ENCODE measurements at places on chromosomes 5 and 9.

DNA sequence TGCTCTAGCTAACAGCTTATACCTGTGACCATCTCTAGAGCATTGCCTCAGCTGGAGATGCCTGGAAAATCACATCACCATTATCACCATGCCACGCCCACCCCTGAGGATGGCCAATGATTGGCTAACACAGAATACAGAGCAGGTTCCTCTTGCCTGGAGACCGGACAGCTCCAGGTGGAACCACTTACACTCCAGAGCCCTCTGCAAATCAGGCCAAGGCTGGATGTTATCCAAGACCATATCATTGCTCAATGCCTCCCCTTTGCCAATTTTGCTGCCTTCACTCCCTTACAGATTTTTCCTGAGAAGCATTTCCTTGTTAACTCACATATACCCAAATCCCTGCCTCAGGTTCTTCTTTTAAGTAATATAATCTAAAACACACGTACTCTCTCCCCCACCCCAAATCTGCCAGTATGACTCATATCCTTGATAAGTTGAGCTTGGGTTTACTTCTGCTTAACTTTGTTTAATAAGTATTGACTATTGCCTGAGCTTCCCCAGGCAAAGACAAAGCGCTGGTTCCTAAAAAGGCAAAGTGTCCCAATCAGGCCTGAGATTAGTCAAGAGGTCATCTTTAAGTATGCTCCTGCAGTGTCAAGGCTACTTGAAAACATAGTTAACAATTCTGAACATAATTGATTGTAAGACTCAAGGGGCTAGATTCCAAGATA, 309.6 kb downstream of the EPB41L4A start:
- no peaks in the 10 kb centered on the region for H3K36me3 ChIP-seq
- peaks cover 16% of the 10 kb centered on the region for H3K27me3 ChIP-seq
- no peak overlapping the region for H3K4me3 ChIP-seq
- H3K27ac ChIP-seq = no peak overlapping the region
- no peak for DNase-seq
- no peaks in the 10 kb centered on the region for H3K4me1 ChIP-seq

DNA sequence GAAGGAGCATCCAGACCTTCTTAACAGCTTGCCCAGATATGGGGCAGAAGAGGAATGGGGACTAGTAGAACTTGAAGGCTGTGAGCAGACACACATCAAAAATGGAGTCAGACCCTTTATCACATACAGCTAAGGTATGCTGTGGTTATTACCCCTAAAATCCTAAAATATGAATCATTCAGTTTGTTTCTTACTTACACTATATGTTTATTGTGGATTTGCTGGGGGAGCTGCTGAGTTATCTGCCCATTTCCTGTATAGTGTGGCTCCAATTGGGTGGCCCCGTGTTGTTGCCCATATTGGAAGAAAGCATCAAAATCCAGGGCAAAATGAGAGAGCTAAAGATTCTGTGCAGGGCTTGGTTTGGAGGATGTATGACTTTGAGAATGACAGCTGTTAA, 56.9 kb downstream of the AP3S1 start:
- H3K4me1 ChIP-seq = no peaks in the 10 kb centered on the region
- H3K27ac ChIP-seq = no peak overlapping the region
- no peak for DNase-seq
- H3K27me3 ChIP-seq = no peaks in the 10 kb centered on the region
- H3K4me3 ChIP-seq = no peak overlapping the region
- H3K36me3 ChIP-seq = peaks cover 9% of the 10 kb centered on the region

- DNase-seq = no peak
- no peaks in the 10 kb centered on the region for H3K36me3 ChIP-seq
- H3K4me3 ChIP-seq = no peak overlapping the region
- H3K27me3 ChIP-seq = peaks cover 65% of the 10 kb centered on the region
- H3K27ac ChIP-seq = no peak overlapping the region
Observed at GRCh38 chr5:73266176-73266738, 93.3 kb downstream of the TMEM174 start.

DNA sequence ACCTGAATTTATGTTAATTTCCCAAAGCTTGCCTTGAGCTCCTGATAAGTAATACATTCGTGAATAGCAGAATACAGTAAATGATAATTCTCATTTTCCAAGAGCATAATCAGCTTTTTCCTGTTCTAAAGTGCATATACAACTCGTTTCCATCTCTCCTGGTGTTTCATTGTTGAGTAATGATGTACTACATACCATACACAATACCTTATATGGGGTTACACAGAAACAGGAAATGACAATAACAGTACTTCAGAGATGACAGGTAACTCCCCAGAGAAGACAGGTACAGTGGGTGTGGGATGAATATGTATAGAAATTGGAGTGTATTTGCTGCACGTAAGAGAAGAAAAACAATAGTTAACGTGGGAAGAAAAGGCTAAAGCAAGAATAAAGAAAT, 287.1 kb downstream of the TENT4A start:
- no peak for DNase-seq
- no peak overlapping the region for H3K4me3 ChIP-seq
- H3K36me3 ChIP-seq = no peaks in the 10 kb centered on the region
- H3K27me3 ChIP-seq = no peaks in the 10 kb centered on the region

- DNase-seq = no peak
- H3K27me3 ChIP-seq = no peaks in the 10 kb centered on the region
- no peaks in the 10 kb centered on the region for H3K4me1 ChIP-seq
- no peak overlapping the region for H3K27ac ChIP-seq
- no peaks in the 10 kb centered on the region for H3K36me3 ChIP-seq
Observed at GRCh38 chr9:108691614-108692013, 164.2 kb downstream of the ACTL7B start.

GRCh38 chr9:103985077-103985476, 109.0 kb upstream of the SMC2 start:
- H3K36me3 ChIP-seq = no peaks in the 10 kb centered on the region
- H3K27ac ChIP-seq = no peak overlapping the region
- no peaks in the 10 kb centered on the region for H3K27me3 ChIP-seq
- H3K4me1 ChIP-seq = no peaks in the 10 kb centered on the region
- H3K4me3 ChIP-seq = no peak overlapping the region

GRCh38 chr5:144139586-144139985, 30.9 kb downstream of the YIPF5 start:
- H3K4me1 ChIP-seq = peaks cover 9% of the 10 kb centered on the region
- H3K27me3 ChIP-seq = peaks cover 30% of the 10 kb centered on the region
- DNase-seq = no peak
- H3K27ac ChIP-seq = no peak overlapping the region

- H3K27me3 ChIP-seq = peaks cover 11% of the 10 kb centered on the region
- no peak for DNase-seq
- H3K4me1 ChIP-seq = no peaks in the 10 kb centered on the region
- no peak overlapping the region for H3K27ac ChIP-seq
- no peaks in the 10 kb centered on the region for H3K36me3 ChIP-seq
Observed at GRCh38 chr9:107260437-107261081, 22.5 kb upstream of the RAD23B start.

All from effector memory CD8-positive, alpha-beta T cell (primary cell).